ENCODE measurements at places on chromosomes 3 and 15.

DNA sequence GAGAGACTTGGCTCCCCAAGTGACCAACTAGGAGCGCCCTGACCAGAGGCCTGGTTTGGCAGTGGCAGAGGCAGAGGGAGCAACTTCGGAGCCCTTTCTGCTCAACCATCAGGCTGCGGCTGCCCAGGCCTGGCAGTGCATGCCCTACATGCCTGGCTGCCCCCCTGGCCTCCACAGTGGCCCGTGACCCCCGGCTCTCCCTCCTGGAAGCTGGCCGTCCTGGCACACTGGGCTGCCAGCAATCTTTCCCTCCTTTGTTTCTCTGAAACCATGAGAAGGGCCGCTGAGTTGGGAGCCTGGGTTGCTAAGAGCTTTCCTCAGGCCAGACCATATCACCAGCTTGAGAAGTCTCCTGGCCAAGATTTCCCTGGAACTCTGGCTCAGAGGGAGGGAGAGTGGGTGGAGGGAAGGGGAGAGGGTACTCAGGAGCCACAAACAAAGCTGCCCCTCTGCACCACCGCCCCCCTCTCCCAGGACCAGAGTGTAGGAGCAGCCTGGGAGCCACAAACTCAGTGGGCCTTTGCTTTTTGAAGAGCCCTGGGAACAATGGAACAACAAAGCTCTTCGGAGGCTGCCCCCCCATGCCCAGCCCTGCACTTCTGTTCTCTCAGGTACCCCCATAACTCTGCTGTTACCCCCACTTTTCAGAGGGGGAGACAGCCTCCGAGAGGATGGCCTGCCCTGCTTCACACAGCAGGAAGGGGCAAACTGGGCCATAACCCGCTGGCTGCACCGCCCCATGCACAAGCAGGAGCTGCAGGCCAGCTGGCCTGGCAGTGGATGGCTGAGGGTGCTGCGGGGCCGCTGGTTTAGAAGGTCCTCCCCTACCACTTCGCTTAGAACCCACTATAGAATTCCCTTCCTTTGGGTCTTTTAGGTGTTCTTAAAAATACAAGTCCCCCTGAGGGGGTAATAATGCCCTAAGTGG is 11.3 kb downstream of the CORO2B start:
- no peak for DNase-seq

DNA sequence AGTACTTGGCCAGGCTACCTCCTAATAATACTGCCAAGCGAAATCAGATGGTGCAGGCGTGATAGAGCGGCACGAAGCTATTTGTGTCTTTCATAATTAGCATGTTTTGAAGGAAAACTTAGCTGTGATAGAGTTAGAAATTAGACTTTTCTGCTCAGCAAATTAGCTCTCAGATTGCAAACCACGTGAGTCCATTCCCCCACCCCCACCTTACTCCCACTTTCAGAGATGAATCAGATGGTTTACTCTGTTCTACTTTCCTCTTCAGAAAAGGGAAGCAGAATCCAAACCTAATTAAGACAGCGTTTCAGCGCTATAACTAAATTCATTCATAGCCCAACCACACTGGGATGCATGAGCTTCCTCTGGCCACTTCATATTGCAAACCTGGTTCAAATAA is 214.6 kb downstream of the SLCO3A1 start:
- no peak for DNase-seq

DNA sequence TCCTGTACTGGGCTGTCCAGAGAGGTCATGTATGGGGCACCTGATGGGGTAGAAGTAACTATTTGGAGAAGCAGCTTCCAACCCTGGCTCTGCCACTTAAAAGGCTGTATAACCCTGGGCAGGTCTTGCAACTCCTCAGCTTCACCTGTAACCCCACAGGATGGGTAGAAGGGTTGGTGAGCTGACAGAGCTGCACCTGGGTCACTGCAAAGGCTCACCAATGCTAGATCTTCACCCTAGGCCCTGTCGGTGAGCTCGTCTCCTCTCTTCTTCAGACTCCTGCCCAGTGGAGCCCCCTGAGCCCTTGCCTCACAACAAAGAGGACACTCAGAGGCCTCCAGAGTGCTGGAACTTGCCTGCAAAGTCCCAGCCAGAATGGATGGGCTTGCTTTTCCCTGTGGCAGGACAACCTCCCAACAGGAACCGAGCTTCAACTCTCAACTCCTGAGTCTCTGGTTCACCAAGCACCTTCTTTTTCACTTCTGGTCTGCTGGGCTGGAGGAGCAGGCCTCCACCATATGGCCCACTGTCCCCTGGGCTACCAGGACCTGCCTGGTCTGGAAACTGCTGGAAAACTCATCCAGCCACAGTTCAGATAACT is 45.9 kb downstream of the XXYLT1 start:
- DNase-seq, result no peak

DNA sequence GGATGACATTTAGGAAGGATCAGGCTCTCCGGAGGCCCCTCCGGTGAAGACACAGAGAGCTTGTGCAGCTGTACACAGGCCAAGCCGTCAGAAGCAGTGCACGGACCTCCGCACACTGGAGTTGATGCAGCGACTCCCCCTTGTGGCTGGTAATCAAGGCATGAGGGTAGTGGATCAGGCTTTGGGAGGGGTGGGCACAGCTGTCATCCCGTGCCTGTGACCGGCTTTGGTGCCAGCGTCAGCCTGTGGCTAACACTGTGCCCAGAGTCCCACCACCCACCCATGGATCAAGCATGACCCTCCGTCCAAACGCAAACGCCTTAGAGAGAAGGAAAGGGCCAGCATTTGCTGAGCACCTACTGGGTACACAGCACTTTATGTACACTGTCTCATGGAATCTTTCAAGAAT is 8.2 kb upstream of the GRIP2 start:
- DNase-seq, result peak; percentile 50

DNA sequence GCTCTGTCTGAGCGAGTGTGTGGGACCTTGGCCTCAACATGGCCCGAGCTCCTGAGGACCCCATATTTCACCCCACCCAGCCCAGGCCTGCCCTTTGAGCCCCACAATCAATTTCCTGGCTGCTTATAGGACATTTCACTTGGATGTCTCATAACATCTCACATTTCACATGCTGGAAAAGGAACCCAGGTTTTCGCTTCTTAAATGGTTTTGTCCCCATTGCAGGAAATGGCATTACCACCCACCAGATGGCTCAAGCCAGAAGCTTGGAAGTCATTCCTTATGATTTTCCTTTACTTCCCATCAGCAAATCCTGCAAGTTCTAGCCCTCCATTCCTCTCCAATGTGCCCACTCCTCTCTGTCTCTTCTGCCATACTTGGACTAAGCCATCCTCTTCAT is 14.9 kb downstream of the ITGA11 start:
- DNase-seq, result no peak

DNA sequence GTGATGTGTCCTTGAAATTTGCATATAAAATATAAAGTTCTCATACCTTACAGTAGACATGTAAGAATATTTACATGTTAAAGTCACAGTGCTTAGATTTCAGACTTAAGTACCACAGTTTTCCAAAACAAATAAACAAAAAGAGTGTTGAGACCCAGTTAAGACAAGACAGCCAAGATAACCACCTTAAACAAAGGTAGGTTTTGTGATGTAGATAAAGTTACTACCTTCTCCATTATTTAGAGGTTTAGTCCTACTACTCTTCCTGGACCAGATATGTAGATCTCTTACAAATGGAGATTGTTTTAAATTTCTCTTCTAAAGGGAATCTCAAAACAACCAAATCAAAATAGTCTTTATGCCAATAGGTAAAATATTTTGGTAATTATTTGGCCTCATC is 15.7 kb downstream of the OR5H15 start:
- no peak for DNase-seq

DNA sequence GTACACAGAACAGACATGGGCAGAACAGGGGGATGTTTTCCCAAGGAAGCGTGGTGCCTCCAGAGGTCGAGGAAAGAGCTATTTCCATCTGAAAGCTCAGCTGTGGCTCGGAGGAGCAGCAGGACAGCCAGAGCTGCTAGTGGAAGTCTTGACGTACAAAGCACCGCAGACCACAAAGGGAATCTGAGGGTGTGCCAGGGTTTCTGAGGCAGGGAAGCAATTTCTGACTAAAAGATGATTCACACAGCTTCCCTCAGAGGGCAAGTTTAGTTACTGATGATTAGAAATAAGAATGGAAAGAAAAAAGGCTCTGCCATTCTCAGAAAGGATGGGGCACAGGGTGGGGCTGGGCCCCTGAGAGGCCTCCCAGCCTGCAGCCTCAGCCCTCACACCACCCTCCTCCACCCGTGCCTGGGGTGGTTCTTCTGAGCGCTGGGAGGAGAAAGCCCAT is 45.8 kb upstream of the SEC13 start:
- DNase-seq, result no peak

- no peak for DNase-seq
These were observed 159.9 kb downstream of the APBA2 start for GRCh38 chr15:29045717-29046116.

DNA sequence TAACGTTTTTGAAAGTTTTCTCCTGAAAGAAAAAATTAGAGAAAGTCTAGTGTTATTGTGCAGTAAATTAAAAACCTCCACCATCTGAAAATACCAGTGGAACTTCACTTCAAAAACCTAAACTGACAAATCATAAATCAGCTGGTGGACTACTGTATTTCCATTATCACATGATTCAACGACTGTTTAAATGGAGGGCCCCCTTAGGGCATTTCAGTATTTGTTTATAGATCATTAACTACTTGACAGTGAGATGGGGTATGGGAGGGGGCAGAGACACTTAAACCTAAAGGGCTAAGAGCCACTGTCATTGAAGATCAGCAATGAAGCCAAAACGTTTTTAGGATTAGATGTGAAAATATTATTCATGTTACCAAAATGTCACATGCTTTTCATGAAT is 8.8 kb upstream of the C15orf61 start:
- DNase-seq, result no peak

DNA sequence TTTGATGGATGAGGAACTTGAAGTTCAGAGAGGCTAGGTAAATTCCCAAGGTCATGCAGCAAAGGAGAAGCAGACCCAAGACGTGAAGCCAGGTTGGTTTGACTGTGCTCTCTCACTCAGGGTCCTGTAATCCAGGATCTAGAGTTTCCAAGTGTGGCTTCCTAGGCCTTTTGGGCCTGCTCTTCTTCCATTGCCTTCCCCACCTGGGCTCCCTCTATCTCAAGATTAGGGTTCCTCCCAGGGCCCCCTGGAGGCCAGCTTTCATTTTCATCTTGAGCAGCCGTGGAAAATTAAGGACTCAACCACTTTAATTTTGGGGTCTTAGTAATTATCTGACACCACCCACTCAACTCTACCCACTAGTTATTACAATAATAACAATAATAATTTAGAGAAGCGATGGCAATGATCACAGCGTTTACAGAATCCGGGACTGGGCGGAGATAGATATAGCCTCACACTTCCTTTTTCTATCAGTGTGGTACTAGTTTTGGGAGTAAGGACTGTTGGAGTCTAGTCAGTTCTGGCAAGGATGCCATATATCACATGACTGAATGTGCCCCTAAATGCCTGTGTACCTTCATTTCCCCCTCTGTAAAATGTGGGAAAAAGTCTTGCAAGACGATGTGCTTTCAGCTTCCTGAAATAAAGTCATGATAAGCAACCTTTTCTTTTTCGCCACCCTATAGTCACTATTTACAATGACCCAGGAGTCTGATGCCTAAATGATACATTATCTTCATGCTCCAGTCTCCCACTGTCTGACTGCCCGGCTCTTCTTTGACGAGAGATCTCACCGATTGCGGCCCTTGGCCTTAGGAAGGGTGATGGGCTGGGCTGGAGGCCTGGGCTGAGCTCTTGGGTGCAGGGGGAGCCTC is 30.2 kb upstream of the MAGEF1 start:
- no peak for DNase-seq

DNA sequence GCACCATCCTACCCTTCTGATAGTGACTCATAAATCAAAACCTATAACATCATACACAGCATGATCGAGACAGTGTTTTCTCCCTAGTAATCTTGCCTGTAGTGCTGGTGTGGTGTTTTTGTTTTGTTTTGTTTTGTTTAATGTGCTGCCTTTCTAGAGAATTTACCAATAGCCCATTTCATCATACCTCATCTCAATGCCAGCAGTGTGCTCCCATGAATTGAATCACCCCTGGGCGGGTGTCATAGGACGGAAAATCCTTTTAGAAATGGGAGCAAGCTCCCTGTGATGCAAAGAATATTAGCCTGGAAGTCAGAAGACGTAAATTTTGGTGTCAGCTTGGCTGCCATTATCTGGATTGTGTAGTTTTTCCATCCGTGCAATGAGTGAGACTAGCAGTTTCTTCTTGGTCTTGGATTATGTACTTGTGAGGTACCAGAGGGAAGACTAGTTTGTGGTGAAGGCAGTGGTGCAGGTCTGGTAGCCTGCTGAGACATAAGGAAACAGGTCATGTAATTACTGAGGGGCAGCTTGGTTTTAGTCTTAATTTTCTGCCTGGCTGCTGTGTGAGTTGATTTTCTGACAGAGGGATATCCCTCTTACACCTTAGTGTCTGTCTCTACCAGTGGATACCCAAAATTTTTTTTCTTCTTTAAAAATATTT is 29.9 kb downstream of the IGSF10 start:
- no peak for DNase-seq

DNA sequence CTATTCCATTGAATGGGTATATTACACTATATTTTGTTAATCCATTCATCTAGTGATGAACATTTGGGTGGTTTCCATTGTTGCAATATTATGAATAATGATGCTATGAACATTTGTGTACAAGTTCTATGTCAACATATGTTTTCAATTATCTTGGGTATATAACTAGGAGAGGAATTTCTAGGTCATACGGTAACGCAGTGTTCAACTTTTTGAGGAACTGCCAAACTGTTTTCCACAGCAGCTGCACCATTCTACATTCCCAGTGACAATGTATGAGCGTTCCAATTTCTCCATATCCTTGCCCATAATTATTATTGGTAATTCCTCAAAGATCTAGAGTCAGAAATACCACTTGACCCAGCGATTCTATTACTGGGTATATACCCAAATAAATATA is 24.1 kb upstream of the RORA start:
- DNase-seq, result no peak

- DNase-seq, result no peak
These were observed 2.9 kb downstream of the TNFSF10 start for GRCh38 chr3:172520301-172520831.

DNA sequence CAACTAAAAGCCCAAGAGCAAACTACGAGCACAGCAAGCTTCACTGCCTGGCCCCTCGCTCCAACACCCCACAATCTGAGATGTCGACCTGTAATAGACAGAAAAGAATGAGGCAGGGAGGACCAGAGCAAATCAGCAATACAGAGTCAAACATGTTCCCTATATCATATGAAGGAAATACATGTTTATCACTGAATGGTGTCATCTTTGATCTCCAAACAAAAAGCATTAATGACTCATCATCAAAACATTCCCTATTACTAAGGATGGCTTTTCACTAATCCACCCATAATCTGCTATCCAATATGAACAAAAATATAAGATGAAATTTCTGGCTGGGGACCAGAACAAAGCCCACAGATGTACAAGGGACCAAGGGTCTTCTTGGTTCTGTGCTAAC is 34.7 kb downstream of the MYO5A start:
- no peak for DNase-seq

GRCh38 chr3:48945891-48946549 is 27.4 kb downstream of the ARIH2 start:
- no peak for DNase-seq

GRCh38 chr3:140384028-140384771 is 293.7 kb upstream of the TRIM42 start:
- DNase-seq, result no peak

All from GM12892 (cell line).